Stimulated activated CD4-positive, alpha-beta T cell treated with anti-CD3 and anti-CD28 coated beads, Interleukin-15, amount 100 ng/mL, for 1 hour (primary cell): ENCODE measurements at places on chromosomes 7 and 10.

- DNase-seq: no peak
Measured at GRCh38 chr7:29424984-29425309, 138.7 kb upstream of the PRR15 start.

DNA sequence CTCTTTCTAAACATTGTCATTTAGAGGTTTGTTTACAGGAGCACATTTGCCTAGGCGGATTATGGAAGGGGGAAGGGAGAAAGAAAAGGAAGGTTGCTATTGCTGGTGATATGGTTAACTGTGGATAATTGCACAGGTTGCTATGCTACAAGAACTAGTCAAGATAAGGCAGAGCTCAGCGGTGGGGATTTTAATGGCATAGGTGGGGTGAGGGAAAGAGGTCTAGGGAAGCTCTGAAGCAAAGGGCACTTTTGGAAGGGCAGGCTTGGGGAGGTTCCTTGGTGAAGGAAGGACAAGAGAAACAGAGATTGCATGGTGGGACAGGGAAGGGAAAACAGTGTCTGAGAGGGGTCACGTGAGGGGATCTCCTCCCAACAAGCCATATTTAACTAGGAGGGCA lies 19.5 kb downstream of the HYAL4 start:
- no peak for DNase-seq

DNA sequence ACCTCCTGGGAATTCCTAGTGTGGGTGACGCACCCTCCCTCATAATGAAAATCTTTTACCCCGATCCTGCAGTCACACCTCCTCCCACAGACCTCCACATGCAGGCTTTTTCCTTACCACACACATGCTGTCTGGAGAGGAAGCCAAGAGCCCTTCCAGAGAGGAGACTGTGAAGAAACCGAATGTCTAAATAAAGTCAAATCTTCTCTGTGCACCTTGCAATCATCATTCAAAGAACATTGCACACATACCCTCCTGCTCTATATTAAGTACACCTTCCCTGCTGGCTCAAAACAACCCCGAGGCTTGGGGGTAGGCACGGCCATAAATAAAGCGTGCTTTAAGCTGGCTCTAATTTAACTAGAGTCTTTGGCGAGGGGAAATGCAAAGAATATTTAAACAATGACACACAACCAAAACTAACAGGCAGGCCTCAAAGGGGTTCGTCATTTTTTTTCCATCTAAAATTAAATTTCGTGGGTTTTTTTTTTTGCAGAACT lies 34.9 kb downstream of the CALML3 start:
- DNase-seq: no peak

GRCh38 chr7:100607111-100607510 lies 4.9 kb downstream of the PCOLCE start:
- DNase-seq: no peak

GRCh38 chr7:91319351-91319750 lies 55.1 kb downstream of the FZD1 start:
- no peak for DNase-seq

DNA sequence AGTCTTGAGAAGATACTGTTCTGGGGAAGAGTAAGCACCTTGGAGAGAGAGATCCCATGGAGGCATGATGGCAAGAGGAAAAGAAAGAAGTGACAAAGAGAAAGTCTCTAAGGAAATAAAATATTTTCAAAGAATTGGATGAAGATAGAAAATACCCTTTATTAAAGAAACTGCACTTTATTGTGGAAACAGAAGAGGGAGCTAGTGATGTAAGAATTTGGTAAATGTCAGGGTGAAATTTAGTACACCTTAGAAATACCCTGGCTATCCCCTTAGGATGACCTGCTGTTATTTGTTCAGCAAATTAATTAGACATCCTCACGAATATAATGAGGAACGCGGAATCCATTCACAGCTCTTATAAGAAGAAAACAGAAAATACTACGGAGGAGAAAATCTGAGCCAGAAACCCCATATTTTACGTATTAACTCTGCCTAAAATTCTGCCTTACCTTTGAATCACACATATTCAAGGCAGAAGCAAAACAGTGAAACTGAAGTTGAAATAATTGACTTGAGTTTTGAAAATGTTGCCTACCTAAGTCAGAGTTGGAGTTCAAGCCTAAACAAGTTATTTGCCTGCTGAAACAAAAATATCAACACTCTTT lies 90.7 kb downstream of the TFPI2 start:
- DNase-seq: no peak

DNA sequence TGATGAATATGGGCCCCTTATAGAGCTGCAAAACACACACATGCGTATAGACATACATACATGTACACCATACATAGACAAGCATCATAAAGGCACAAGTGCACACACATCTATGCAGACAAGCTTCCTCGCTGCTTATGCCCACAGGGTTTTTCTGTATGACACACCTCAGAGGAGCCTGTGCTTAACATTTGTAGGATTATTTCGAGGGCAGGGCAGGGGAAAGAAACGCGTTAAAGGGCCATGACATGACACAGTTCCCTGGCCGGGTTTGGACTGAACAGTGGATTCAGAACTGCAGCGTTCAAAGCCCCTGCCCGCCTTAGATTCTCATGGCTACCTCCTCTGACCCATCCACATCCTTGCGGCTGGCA lies 44.8 kb downstream of the CHST3 start:
- no peak for DNase-seq

DNA sequence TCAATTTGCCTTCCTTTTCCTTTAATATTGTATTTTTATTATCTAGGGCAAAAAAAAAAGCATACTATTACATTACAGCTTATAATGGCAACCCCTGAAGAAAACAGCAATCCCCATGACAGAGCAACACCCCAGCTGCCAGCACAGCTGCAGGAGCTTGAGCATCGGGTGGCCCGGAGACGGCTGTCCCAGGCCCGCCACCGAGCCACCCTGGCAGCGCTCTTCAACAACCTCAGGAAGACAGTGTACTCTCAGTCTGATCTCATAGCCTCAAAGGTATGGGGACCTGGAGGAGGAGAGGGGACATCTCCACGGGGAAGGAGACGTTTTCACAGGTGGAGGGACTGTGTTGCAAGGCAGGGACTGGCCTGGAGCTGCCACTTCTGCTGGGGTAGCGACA lies 6.8 kb downstream of the STRA8 start:
- DNase-seq: no peak

- DNase-seq: no peak
Measured at GRCh38 chr10:101224910-101225823, 4.1 kb downstream of the LBX1 start.

GRCh38 chr10:111360260-111360925 lies 283.6 kb downstream of the ADRA2A start:
- DNase-seq: no peak

- no peak for DNase-seq
Measured at GRCh38 chr10:120007261-120007660, 114.7 kb downstream of the SEC23IP start.

DNA sequence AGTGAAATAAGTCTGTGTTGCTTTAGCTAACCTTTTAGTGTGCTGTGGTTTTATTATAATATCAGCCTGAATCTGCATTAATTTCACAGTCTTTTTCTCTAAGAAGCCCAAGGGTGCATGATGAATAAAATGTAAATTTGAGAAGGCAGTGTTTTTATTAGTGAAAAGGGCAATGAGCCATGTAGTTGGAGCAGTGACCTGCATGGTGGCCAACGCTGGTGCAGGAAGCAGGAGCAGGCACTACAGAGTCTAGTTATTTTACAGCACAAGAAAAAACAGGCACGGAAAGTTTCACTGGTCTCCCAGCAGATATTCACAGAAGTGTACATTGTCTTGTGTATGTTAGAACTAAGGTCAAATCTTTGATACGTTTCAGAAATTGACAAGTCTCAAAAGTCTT lies 247.8 kb downstream of the CELF2 start:
- no peak for DNase-seq

GRCh38 chr7:40506158-40506557 lies 371.4 kb downstream of the SUGCT start:
- DNase-seq: no peak

- DNase-seq: no peak
Measured at GRCh38 chr10:107092321-107092720, 72.2 kb downstream of the SORCS1 start.

DNA sequence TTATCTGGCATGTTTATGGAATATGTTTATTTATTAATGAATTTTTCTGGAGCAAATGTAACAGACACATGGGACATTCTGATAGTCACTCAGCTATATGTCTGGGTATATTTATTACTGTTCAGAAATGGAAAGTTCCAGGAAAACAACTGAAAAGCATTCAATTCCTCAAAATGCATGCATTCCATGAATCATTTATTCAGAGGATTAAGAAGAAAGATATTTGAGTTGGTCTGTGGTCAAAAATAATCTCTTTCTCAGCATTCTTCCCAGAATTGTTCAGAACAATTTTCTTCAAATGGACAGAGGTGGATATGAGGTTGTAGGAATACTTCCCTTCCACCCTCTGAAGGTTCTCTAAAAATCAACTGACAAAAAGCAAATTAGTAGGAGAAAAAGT lies 97.6 kb upstream of the ITGB1 start:
- no peak for DNase-seq

DNA sequence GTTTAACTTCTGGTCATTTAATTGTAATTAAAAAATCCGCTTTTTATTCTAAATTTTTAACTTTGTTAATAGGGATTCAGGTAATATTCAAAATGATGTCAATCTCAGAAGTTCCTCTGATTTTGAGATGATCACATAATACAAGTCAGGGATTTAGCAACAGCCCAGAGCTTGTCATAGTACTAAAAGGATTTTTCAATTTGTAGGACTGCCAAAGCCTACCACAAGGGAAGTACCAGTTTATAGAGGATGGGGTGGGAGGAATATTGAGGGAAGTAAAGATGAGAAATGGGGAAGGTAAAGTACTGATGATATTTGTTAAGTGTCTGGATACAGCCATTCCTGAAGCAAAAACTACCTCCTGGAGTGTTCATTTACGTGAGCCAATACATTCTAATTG lies 278.2 kb upstream of the TEX47 start:
- DNase-seq: no peak

DNA sequence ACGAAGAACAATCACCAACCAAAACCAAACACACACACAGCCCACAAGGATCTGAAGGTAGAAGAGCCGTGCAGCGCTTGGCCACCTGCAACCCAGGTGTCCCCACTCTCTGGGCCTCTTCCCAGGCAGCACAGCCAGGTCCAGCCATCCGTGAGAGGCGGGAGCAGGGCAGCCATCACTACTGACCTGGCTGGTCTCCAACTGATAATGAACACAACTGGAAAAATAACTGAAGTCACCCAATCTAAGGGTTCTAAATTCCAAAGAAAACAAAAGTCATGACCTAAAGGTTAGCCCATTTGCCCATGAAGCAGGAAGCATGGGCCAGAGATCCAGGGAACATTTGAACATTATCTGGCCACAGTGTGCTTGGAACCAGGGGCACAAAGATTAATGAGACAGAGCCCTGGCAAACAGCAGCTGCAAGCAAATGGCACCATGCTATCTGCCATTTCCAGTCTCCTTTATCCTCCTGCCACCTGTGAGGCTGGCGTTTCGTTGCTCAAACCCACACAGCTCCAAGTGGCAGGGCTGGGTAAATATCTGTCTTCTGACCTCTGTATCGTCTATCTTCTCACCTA lies 207.9 kb downstream of the TNS3 start:
- DNase-seq: no peak

DNA sequence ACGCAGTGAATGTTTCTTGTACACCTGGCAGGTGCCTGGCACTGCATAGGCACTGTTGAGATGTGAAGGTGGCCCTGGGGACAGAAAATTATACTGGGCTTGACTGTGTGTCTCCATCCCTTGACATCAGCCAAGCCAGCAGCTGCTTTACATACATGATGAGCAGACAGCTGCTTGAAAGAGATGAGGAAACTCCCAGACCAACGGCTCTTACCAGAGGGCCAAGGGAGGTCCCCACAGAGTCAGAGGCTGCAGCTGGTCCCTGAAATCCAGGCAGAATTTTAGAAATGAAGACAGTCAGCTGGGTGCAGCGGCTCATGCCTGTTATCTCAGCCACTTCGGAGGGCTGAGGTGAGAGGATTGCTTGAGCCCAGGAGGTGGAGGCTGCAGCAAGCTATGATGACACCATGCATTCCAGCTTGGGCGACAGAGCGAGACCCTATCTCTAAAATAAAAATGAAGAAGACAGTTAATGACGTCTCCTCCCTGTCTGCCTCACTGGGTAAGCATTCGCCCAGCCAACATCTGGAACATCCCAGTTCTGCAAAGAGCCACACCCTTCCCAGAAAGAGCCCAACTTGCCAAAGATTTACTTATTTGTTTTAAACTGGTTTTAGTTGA lies 17.6 kb downstream of the LIMK1 start:
- no peak for DNase-seq
